Lung (tissue), 17 donors: ENCODE measurements at places on chromosomes 11 and 22. TPM values are rescaled to one million over a fixed set of nuclear protein-coding genes. Genes with fewer than 3 reads are reported as not detected.
A peak's percentile ranks its signal among the peaks of the same experiment; 100 is the strongest.

GRCh38 chr11:7600205-7600775 lies 73.0 kb downstream of the CYB5R2 start:
- peaks cover 3% of the 10 kb centered on the region for H3K4me1 ChIP-seq
- H3K36me3 ChIP-seq, result peaks cover 16% of the 10 kb centered on the region
- no peaks in the 10 kb centered on the region for H3K27me3 ChIP-seq
- H3K4me3 ChIP-seq, result no peak overlapping the region
- peak overlapping the region; percentile 82 for H3K27ac ChIP-seq
- DNase-seq, result peak; percentile 38

DNA sequence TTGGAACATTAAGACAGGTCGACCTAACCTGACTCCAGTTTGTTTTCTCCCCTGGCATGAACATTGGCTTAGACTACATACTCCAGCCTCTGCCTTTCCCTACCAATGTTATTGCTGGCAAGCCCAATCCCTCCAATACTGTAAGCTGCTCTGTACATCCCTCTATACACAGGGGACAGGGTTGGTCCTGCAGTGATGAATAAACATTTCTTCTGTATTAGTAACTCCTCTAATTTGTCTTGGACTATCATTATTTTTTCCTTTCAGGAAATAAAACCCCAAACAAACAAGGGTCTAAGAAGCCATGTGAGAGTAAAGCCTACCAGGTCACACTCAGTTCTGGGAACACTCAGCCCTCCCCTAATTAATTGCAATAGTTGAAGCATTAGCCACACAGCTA lies 35.1 kb upstream of the FJX1 start:
- no peak overlapping the region for H3K27ac ChIP-seq
- no peaks in the 10 kb centered on the region for H3K36me3 ChIP-seq
- DNase-seq, result no peak
- H3K27me3 ChIP-seq, result no peaks in the 10 kb centered on the region
- H3K4me3 ChIP-seq, result no peak overlapping the region

GRCh38 chr11:45385844-45386243 lies 99.7 kb upstream of the SYT13 start:
- DNase-seq, result no peak
- H3K36me3 ChIP-seq, result no peaks in the 10 kb centered on the region
- H3K27me3 ChIP-seq, result no peaks in the 10 kb centered on the region
- no peak overlapping the region for H3K4me3 ChIP-seq

The LDHA gene
- polyA plus RNA-seq, result 596 TPM

The SYNGR1 gene
- polyA plus RNA-seq, result 3.5 TPM

DNA sequence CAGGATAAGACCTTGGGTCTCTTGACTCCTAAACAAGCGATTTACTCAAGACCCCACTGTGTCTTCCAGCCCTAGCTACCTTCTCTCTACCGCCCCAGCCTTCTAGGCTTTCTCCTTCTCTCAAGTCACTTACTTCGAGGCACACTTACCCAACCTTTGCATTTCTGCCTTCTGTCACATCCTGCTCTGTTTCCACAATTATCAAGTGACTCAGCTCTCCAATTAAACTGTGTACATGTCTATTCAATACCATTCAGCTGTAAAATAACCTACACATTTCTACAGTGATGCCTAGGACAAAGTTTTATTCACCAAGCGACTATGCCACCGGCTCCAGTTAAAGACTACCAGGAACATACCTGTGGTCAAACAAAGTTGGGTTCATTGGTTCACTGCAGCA lies 69.0 kb downstream of the LARGE1 start:
- H3K27me3 ChIP-seq, result no peaks in the 10 kb centered on the region
- H3K27ac ChIP-seq, result no peak overlapping the region
- no peak for DNase-seq
- H3K36me3 ChIP-seq, result no peaks in the 10 kb centered on the region
- H3K4me1 ChIP-seq, result peaks cover 22% of the 10 kb centered on the region

DNA sequence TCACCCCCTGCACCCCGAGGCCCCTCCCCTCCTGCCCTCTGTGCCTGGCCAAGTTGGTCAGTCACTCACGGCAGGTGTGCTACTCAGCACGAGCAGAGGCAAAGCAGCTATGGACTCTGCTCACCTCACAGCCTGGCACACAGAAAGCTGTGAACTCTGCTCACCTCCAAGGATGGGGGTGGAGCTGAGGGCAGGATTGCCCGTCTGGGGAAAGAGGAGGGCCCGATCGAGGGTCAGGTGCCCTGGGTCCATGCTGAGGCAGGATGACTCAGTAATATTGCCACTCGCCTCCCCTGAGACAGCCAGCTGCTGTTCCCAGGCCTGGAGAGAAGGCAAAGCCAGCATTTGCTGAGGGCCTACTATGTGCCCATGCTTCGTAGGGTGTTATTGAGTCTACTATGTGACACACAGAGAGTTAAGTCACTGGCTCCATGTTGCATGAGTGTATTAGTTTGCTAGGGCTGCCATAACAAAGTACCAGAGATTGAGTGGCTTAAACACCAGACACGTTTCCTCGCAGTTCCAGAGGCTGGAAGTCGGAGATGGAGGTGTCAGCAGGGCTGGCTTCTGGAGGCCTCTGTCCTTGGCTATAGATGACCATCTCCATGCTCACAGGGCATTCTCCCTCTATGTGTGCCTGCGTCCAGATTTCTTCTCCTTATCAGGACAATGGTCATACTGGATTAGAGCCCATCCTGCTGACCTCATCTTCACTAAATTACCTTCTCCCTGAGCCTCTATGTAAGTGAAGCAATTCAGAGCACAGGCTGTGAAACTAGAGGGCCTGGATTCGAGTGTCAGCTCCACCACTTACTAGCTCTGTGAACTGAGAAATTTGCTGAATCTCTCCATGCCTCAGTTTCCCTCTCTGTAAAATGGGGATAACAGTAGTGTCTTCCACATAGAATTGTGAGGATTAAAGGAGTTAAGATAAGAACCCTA lies 13.2 kb upstream of the TSKU start:
- no peak overlapping the region for H3K4me3 ChIP-seq
- H3K4me1 ChIP-seq, result peaks cover 36% of the 10 kb centered on the region
- H3K36me3 ChIP-seq, result no peaks in the 10 kb centered on the region
- H3K27me3 ChIP-seq, result no peaks in the 10 kb centered on the region
- no peak for DNase-seq
- no peak overlapping the region for H3K27ac ChIP-seq

GRCh38 chr11:72971192-72971967 lies 157.2 kb downstream of the ATG16L2 start:
- DNase-seq, result no peak
- peaks cover 20% of the 10 kb centered on the region for H3K4me1 ChIP-seq
- H3K27me3 ChIP-seq, result no peaks in the 10 kb centered on the region
- H3K36me3 ChIP-seq, result peaks cover 5% of the 10 kb centered on the region
- no peak overlapping the region for H3K27ac ChIP-seq
- no peak overlapping the region for H3K4me3 ChIP-seq

DNA sequence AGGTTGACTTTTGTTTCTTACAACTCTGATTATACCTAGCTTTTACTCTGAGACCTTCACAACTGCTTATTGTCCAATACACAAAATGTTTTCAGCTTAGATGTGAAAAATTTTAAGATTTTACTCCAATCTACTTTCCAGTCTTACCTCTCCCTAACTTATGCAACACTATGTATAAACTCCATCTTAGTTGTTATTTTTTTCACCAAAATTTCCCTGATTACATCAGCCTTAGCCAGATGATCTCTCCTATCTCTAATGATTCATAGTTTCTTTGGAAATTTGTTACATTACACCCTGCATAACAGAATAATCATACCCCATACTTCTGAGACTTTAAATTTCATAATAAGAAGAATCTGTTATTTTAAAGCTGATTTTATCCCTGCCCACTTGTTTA lies 621.0 kb upstream of the ANO3 start:
- no peaks in the 10 kb centered on the region for H3K36me3 ChIP-seq
- DNase-seq, result no peak
- no peaks in the 10 kb centered on the region for H3K4me1 ChIP-seq
- no peak overlapping the region for H3K4me3 ChIP-seq

The RIC3 gene
- 10.0 TPM for polyA plus RNA-seq

DNA sequence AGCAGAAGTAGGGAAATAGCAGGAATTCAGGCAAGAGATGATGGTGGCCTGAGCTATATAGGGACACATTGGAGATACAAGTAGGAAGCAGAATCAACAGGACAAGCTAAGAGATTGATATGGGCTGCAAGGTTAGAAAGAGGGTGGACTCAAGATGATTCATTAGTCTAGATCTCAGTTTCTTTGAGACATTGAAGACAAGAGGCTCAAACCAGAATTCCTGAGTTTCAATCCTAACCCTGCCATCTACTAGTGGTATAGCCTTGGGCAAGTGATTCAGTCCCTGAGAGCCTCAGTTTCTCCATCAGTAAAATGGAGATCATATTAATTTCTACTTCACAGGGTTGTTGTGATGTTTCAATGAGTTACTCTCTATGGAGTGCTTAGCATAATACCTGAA lies 53.1 kb upstream of the NAV2 start:
- H3K27me3 ChIP-seq, result no peaks in the 10 kb centered on the region
- H3K4me3 ChIP-seq, result no peak overlapping the region
- no peaks in the 10 kb centered on the region for H3K36me3 ChIP-seq
- H3K27ac ChIP-seq, result no peak overlapping the region
- DNase-seq, result no peak

DNA sequence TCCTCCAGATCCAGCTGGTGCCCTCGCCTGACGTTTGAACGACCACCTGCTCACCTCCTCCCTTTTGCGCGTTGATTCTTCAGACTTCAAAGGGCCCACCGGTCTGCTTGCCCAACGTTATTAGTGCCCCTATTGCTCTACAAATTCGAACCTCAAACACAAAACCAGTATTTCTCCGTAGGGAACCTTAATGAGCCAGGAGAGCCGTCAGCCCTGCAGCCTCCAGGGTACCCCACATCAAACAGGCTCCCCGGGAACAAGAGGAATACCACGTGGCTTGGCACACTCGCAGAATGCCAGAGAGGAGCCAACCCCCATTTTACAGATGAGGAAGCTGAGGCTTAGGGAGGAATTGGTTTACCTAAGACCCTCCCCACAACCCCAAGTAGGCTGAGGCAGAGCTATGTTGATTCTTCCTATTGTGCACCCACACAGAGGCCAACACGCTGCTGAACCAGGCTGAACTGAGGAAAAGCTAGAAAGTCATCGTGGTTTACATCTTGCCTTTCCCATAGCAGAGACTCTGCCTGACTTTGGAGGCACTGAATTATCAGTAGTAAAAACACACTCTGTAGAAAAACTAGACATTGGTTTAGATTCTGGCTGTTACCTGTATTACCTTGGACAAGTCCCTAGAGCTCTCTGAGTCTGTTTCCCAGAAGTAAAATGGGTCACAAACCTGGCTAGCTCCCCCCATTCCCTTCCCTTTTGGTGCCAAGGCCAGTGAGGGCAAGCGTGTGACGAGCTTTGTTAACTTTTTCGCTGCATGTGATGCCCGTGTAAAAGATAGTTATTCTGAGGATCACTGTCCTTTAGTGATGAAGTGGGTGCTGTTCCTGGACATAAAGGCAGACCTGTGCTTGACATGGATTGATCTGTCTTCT lies 764 bp downstream of the TKFC start:
- DNase-seq, result no peak
- peak overlapping the region; percentile 92 for H3K27ac ChIP-seq
- H3K36me3 ChIP-seq, result peaks cover 5% of the 10 kb centered on the region
- H3K27me3 ChIP-seq, result no peaks in the 10 kb centered on the region
- peak overlapping the region; percentile 82 for H3K4me3 ChIP-seq
- H3K4me1 ChIP-seq, result peaks cover 13% of the 10 kb centered on the region

- H3K4me3 ChIP-seq, result no peak overlapping the region
- H3K27me3 ChIP-seq, result no peaks in the 10 kb centered on the region
- H3K36me3 ChIP-seq, result no peaks in the 10 kb centered on the region
- H3K27ac ChIP-seq, result no peak overlapping the region
- DNase-seq, result no peak
- H3K4me1 ChIP-seq, result no peaks in the 10 kb centered on the region
Measured at GRCh38 chr11:72775288-72776110, 18.3 kb downstream of the STARD10 start.

DNA sequence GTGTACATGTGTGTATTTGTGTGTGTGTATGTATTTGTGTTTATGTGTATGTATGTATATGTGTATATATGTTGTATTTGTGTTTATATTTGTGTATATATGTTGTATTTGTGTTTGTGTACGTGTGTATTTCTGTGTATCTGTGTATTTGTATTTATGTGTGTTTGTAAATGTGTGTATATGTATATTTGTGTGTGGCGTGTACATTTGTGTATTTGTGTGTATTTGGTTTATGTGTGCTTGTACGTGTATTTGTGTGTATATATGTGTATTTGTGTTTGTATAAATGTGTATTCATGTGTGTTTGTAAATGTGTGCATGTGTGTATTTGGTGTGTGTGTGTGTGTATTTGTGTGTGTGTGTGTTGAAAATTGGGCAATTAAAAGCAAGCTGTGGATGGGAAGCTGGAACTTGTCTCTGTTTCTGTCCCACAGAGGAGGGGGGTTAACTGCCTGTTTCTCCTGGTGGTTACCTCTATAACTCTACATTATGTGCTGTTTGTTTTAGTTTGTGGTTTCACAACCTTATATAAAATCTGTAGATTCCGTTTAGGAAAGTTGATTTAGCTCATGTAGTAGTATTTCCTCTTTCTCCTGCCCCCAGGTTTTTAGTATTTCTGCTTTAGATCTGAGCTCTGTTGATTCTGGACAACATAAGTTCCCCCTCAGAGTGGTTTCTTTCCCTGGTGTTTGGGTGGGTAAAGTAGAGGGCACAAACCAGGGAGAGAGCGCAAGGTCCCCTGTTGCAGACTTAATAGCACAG lies 28.9 kb downstream of the AP2A2 start:
- H3K4me1 ChIP-seq, result peaks cover 18% of the 10 kb centered on the region
- H3K36me3 ChIP-seq, result peaks cover 5% of the 10 kb centered on the region
- no peaks in the 10 kb centered on the region for H3K27me3 ChIP-seq
- no peak overlapping the region for H3K27ac ChIP-seq
- no peak overlapping the region for H3K4me3 ChIP-seq

GRCh38 chr11:68289456-68289855 lies 17.7 kb upstream of the C11orf24 start:
- H3K27ac ChIP-seq, result no peak overlapping the region
- no peak overlapping the region for H3K4me3 ChIP-seq
- no peaks in the 10 kb centered on the region for H3K27me3 ChIP-seq
- no peak for DNase-seq
- no peaks in the 10 kb centered on the region for H3K36me3 ChIP-seq

GRCh38 chr11:47606731-47607130 lies 12.5 kb upstream of the C1QTNF4 start:
- no peaks in the 10 kb centered on the region for H3K4me1 ChIP-seq
- H3K36me3 ChIP-seq, result no peaks in the 10 kb centered on the region
- no peak for DNase-seq
- no peak overlapping the region for H3K4me3 ChIP-seq
- H3K27ac ChIP-seq, result no peak overlapping the region

- H3K4me1 ChIP-seq, result no peaks in the 10 kb centered on the region
- DNase-seq, result no peak
- no peak overlapping the region for H3K4me3 ChIP-seq
- no peaks in the 10 kb centered on the region for H3K36me3 ChIP-seq
- no peaks in the 10 kb centered on the region for H3K27me3 ChIP-seq
- no peak overlapping the region for H3K27ac ChIP-seq
Measured at GRCh38 chr11:60184824-60185511, 2.1 kb upstream of the MS4A6A start.
